ENCODE measurements at places on chromosomes 1 and 21.
A peak's percentile ranks its signal among the peaks of the same experiment; 100 is the strongest.

DNA sequence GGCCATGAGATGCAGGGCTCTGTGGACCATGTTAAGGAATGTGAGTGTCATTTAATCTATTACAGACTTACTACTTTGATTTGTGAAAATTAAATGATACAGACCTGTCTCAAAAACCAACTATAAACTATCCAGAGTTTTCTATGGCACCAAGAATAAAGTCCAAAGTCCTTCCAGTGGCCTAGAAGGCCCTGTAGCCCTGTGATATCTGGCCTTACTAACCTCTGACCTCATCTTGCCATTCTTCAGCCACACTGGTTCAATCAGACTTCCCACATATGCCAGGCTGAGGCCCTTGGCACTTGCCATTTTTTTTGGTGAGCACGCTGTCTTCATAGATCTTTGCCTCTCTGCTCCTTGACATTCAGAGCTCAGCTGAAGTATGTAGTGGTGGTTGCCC lies 7.7 kb downstream of the NTPCR start:
- no peak for DNase-seq

DNA sequence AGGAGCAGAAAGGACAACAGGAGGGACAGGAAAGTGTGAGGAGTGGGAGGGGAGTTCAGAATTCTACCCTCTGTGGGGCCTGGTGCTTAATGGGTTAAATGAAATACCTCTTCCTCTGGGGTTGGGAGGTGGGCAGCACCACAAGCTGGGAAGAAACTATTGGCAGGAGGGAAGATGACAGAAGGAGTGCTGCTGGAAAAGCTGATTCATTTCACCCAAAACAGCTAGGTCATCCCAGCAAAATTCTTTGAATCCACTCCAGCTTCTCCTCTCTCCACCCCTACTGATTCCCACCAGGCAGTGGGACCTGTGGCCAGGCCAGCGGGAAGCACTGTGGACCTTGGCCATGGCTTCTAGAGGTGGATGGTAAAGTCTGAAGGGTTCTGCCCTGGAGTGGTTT lies 12.8 kb downstream of the BCAN start:
- DNase-seq, result no peak

GRCh38 chr1:42928859-42929258 lies 29.8 kb downstream of the SLC2A1 start:
- DNase-seq, result no peak

GRCh38 chr1:22105611-22106207 lies 37.2 kb downstream of the WNT4 start:
- DNase-seq, result peak; percentile 44

GRCh38 chr1:112849425-112850033 lies 106.5 kb downstream of the SLC16A1 start:
- no peak for DNase-seq

- DNase-seq, result no peak
Observed at GRCh38 chr1:206513312-206514111, 6.2 kb downstream of the RASSF5 start.
